ENCODE measurements at places on chromosomes 3 and 15. TPM values are rescaled to one million over a fixed set of nuclear protein-coding genes. Genes with fewer than 3 reads are reported as not detected.
A peak's percentile ranks its signal among the peaks of the same experiment; 100 is the strongest.

CNTN4 gene
- not detected for total RNA-seq

ERC2 gene
- 0.09 TPM for total RNA-seq

DNA sequence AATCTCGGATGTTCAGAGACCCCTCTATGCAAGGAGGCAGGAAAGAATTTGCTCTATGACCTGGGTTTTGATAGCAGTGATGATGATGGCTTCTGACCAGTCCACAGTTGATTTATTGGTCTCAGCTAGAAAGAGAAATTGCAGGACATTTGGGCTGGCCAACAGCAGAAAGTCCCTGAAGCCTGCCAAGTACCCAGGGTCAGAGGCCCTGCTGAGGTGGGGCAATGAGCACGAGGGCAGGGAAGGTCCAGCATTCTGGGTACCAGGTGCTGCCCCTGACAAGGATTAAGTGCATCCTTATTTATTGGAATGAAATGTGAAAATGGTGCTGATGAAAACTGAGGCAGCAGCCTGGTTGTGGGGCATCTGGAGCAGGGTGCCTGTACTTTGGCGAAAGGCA, 19.8 kb downstream of the C3orf62 start:
- no peak overlapping the region for H3K4me3 ChIP-seq
- no peaks in the 10 kb centered on the region for H3K27me3 ChIP-seq
- no peak for DNase-seq
- no peak overlapping the region for H3K27ac ChIP-seq

DNA sequence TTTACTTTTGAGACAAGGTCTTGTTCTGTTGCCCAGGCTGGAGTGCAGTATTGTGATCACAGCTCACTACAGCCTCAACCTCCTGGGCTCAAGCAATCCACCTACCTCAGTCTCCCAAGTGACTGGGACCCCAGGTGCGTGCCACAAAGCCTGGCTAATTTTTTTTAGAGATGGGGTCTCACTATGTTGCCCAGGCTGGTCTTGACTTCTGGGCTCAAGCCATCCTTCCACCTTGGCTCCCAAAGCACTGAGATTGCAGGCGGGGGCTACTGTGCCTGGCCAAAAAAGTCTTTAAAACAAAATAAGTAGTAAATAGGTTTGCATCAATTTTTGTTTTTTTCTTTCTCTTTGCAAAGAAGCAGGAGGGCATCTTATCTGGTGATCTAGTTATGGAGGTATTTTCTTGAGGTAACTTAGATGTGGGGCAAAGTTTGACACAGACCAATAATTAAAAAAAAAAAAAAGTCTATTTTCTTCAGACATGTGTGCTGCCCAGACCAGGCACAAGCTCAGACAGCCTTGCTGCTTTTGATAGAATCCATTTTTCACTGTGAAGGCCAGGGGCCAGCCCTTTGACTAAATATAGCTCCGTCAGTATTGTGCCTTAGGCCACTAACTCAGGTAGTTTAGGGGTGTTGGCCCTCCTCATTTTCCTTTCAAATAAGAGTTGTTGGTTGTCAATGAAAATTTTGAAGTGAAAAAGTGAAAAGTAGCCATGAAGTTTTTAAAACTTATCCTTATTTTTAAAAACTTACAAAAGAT, 2.5 kb downstream of the ARL6IP5 start:
- peak overlapping the region; percentile 88 for H3K27ac ChIP-seq
- peak overlapping the region; percentile 86 for H3K4me3 ChIP-seq
- H3K27me3 ChIP-seq = no peaks in the 10 kb centered on the region
- H3K4me1 ChIP-seq = peaks cover 60% of the 10 kb centered on the region

DNA sequence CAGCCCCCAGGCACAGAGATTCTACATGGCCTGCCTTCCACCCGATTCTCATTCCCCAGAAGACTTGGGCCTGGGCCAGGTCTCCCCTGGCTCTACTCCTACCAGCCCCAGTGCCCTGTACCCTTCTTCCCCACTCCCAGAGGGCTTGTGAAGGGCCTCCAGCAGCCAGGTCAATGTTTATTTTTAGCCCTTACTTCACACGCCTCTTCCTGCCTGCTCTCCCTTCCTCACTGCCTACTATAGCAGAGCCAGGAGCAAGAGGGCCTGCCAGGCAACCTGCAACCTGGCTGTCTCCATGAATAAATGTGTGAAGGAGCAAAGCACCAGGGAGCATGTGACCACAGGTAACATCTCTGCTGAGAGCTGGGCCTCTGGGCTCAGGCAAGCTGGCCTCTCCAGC, 26.4 kb upstream of the APEH start:
- no peaks in the 10 kb centered on the region for H3K4me1 ChIP-seq
- no peaks in the 10 kb centered on the region for H3K27me3 ChIP-seq
- DNase-seq = no peak
- no peaks in the 10 kb centered on the region for H3K36me3 ChIP-seq
- H3K4me3 ChIP-seq = no peak overlapping the region

GRCh38 chr3:23805210-23805632, 534 bp upstream of the UBE2E1 start:
- H3K4me1 ChIP-seq = peaks cover 40% of the 10 kb centered on the region
- DNase-seq = no peak
- H3K36me3 ChIP-seq = peaks cover 36% of the 10 kb centered on the region
- peaks cover 29% of the 10 kb centered on the region for H3K27me3 ChIP-seq
- H3K4me3 ChIP-seq = peak overlapping the region; percentile 89

DNA sequence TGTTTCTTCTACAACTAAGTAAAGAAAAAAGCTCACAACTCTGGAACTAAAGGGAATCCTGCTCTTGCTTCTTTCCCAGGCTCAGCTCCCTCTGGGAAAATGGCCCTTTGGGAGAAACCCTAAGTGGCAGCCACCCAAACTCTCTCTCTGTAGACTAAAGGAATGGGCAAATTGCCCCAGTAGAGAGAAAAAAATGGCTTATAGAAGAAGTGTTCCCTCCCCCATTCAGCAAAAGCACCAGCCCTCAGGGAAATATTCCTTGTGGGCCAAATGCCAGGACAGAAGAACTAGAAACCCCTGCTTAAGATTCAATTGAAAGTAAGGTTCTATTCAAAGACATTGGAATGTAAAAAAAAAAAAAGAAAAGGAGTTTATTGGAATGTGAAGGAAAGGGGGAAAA, 603.7 kb upstream of the ALCAM start:
- no peak overlapping the region for H3K4me3 ChIP-seq
- no peak overlapping the region for H3K27ac ChIP-seq
- no peaks in the 10 kb centered on the region for H3K4me1 ChIP-seq
- no peaks in the 10 kb centered on the region for H3K36me3 ChIP-seq
- no peaks in the 10 kb centered on the region for H3K27me3 ChIP-seq

DNA sequence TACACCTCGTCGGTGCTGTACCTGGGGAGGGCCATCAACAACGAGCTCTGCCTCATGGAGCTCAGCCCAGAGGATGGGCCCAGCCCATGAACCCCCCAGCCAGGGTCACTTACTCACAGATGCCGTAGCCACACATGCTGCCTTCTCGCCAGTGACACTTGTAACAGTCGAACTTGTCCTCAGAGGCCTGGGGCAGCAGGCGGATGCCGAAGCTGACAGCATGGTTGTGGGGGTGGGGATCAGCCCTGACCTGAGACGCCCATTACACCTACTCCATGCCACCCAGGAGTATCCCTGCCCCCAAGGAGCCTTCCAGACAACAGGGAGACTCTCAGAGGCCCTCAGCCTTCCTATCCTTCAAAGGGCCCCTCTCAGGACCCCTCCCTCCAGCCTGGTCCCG, 12.1 kb downstream of the ALS2CL start:
- no peaks in the 10 kb centered on the region for H3K27me3 ChIP-seq
- DNase-seq = no peak
- H3K4me3 ChIP-seq = no peak overlapping the region

All from activated T-helper 2 cell treated with anti-CD3 and anti-CD28 coated beads, Interferon-gamma antibody, Interleukin-2, Interleukin-4, amounts not matched to agents 10 μg/mL and 5 μg/mL and 100 μg/mL, durations not matched to agents 14 hours and 24 hours and 36 hours (primary cell).